ENCODE measurements at places on chromosomes 16 and 17. TPM values are rescaled to one million over a fixed set of nuclear protein-coding genes. Genes with fewer than 3 reads are reported as not detected.

The IRX5 gene
- total RNA-seq, result 3.9 TPM

The TANC2 gene
- total RNA-seq, result 36.3 TPM

The FBXO39 gene
- total RNA-seq, result 5.9 TPM

The MAP1LC3B gene
- 36.6 TPM for total RNA-seq

The KRTAP9-2 gene
- not detected for total RNA-seq

The VAC14 gene
- 42.1 TPM for total RNA-seq

The OR4D1 gene
- total RNA-seq, result not detected

The CCL4 gene
- not detected for total RNA-seq

The CDK5RAP3 gene
- total RNA-seq, result 41.8 TPM

The FA2H gene
- total RNA-seq, result not detected

The TMIGD1 gene
- total RNA-seq, result not detected

The INCA1 gene
- 0.33 TPM for total RNA-seq

The TEX19 gene
- under 0.01 TPM for total RNA-seq

The MAP2K6 gene
- total RNA-seq, result 7.8 TPM

The LGALS9 gene
- total RNA-seq, result 49.0 TPM

The SPEM3 gene
- not detected for total RNA-seq

The CASKIN2 gene
- 18.6 TPM for total RNA-seq

The EXOC3L1 gene
- 4.9 TPM for total RNA-seq

The TBC1D10B gene
- 45.6 TPM for total RNA-seq

The RNF222 gene
- not detected for total RNA-seq

Measured in vein endothelial cell (primary cell).